NCI-H748 treated with DMSO at 0.1 percent for 48 hours (cell line): ENCODE measurements at places on chromosomes 1 and 21.

DNA sequence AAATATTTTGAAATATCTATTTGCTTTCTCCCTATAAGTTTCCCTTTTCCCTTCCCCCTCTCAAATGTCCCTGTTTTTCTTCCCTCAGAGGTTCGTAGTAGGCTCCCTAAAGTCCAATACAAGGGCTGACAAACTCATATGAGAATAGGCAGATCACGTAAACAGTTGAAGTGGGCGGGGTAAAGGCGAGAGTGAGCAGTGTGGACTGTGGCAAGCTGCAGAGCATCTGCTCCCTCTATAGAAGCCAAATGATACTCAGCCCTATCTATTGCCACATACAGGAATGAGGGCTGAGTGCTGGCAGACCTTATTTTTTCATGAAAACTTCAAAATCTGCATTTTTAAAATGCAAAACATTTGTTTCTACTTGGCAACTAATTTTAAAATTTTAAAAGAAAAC lies 26.3 kb downstream of the PRDX6 start:
- DNase-seq: no peak

GRCh38 chr1:228098323-228098931 lies 4.7 kb downstream of the C1orf35 start:
- no peak for DNase-seq

- DNase-seq: no peak
Measured at GRCh38 chr1:31576201-31576669, at the start of gene TINAGL1. Gene TINAGL1 (plus strand): TSS chr1:31576515. CDS start chr1:31577149, 634 bp downstream.

DNA sequence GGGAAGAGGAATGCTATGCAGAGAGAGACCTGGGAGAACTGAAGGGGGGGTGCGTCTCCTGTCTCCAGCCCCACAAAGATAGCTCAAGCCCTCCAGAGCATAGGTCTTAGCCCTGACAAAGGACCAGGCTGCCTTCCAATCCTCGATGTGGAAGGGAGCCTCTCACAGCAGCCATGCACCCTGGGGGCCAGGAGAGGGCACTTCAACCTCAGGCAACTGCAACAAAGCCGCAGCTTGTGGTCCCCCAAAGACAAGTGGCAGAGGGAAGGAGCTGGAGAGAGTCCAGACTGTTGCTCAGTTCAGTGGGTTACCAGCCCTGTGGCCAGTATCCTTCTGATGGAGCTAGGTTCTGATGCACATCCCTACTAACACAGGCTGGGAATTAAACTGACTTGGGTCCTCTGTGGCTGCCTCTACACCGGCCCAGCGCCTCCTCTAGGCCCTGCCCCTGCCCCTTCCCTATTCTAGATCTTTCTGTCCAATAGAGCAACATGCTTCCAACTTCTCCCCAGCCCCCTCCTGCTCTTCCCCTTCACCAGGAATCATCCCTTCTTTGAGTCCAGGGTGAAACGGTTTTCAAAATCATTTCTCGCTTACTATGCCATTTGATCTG lies 100.7 kb upstream of the SPATA6 start:
- peak; percentile 77 for DNase-seq

GRCh38 chr1:216114180-216114579 lies 309.1 kb downstream of the USH2A start:
- no peak for DNase-seq

- no peak for DNase-seq
Measured at GRCh38 chr1:244252211-244252610, 199.5 kb downstream of the ADSS2 start.
